Stimulated activated CD8-positive, alpha-beta memory T cell treated with anti-CD3 and anti-CD28 coated beads, Interleukin-7, amount 100 ng/mL, for 48 hours (primary cell): ENCODE measurements at places on chromosomes 3 and 15.

DNA sequence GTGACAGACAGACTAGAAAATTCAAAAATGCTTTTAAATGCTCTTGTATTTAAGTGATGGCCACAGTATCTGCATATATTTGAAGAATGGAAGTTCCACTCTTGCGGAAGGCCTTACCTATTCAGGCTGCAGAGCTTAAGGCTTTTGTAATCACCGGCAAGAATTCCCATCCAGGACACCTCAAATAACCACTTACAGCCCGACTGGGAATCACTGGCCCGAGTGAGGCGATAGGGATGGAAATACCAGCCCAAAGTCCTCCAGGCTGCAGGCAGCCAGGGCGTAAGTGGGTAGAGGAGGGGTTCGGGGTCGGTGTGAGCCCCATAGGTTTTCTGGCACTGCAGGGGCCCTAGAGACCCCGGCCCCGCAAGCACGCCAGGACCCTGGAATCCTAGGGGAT lies 9.5 kb downstream of the CMTM7 start:
- DNase-seq, result no peak

GRCh38 chr3:197178998-197179397 lies 119.4 kb downstream of the DLG1 start:
- DNase-seq, result no peak

DNA sequence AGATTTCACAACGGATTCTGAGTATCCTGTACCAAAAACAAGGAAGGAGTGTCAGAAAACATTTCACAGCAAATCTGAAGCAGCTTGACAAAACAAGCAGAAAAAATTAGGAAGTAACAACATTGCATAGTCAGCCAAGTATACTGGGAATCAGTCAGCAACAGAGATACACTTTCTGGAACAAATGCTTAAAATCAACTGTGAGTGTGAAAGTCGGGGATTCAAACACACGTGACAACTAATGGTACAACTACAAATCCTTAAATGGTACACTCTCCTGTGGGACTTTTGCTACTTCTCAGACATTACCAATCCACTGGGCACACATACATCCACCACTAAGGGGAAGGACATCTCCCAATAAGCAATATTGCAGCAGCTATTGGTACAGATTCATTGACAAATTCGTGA lies 296.6 kb upstream of the MME start:
- no peak for DNase-seq

- DNase-seq, result no peak
Observed at GRCh38 chr3:109112946-109113760, 4.8 kb downstream of the MORC1 start.

GRCh38 chr3:138449490-138449889 lies 15.1 kb downstream of the ESYT3 start:
- DNase-seq, result no peak

DNA sequence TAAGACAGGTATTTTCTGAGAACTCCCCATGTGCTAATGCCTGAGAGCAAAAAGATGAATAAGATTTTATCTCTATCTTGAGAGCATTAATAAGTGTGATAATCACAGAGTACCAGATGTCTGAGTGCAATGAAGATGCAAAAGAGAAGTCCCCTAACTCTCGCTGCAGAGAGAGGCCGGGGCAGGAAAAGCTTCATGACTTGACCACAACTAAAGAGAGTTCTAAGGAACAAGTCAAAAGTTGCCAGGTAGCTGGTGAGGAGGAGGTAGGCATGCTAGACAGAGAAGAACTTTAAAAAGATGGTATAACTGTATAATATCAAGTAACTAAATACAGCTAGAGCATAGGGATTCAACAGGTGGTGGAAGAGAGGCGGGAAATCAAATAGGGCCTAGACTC lies 28.8 kb downstream of the MTMR10 start:
- DNase-seq, result no peak

DNA sequence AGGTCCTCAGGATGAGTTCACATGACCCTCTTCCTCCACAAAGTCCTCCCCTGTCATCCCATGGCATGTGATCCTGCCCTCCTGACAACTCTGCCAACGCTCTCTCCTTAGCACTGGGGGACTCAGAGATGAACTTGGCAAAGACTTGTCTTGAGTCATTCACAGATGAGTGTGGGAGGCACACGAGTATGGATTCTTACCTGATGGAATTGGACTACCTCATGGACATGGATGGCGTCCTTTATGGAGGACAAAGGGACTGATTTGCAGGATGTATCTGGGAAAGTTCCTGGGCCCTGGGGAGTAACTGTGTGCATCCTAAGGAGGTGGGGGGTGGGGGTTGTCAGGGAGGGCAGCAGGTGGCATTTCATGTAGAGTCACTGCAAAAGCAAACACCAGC lies 38.2 kb upstream of the TOPBP1 start:
- DNase-seq, result no peak

DNA sequence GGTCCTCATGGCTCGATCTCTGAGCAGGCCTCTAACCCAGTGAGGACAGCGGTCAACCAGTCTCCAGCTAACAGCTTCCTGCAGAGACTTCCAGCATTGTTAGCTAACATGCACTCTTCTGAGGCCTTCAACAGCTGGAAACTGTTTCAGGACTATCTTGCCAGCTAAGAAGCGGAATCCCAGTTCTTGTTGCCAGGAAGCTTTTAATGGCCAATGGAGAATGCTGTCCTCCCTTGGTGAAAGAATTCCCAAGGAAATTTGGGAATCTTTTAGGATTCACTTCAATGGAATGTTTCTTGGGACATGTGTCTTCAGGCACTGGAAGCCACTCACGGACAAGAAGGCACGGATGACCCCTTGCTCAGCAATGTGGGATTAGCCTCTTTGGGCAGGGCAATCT lies 91.7 kb downstream of the CEMIP start:
- no peak for DNase-seq

DNA sequence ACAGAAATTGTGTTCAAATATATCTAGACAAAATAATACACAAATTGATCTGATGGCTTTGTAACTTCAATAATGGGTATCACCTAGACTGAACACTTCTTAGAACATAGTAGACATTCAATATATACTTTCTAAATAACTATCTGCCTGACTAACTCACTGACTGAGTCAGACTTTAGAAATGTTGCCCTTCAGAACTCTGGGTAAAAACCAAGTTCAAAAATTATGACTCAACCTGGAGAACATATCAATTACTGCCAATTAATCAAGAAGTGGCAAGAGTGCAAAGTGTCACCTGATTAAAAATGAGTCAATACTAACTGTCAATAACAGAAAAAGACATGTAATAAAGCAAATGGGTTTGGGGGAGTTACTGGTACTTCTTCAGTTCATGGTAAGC lies 144.6 kb upstream of the TMCO5A start:
- DNase-seq, result no peak
